ENCODE measurements at places on chromosomes 2 and 18.

- DNase-seq: no peak
These were observed 336.5 kb downstream of the DCDC2C start for GRCh38 chr2:4039896-4040295.

DNA sequence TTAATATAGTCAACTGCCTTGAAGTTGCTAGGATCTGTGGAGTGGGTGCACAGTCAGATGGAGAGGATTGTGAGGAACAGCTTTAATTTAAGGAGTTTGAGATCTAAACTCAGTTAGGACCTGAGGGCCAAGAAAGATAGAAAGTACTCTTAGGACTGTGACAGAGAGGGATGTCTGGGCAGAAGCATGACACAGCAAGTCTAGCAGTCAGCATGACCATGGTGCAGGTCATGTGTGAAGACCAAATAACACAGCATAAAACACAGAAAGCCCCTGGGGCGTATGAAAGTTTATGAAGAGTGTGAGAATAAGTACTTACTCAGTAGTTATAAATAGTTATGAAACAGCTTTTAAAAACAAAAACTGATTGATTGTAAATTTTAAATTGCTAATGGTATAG, 107.2 kb downstream of the GALNT1 start:
- no peak for DNase-seq

DNA sequence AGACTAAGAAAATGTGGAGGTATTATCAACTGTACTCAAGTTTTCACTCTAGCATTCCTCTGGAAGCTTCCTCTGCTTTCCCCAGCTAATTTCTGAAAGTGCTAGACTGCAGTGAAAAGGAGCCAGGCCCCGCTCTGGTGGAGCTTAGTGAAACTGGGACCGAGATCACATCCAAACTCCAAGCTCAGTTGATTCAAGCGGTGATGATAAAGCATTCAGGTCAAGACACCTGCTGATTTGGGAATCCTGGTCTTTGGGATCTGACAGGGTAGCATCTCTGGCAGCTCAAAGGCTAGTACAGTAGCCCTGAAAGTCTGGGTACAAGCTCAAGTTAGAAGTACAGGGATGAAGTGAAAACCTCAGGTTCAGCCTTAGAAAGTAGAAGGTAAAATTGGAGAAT, 120.2 kb upstream of the CRIM1 start:
- no peak for DNase-seq

DNA sequence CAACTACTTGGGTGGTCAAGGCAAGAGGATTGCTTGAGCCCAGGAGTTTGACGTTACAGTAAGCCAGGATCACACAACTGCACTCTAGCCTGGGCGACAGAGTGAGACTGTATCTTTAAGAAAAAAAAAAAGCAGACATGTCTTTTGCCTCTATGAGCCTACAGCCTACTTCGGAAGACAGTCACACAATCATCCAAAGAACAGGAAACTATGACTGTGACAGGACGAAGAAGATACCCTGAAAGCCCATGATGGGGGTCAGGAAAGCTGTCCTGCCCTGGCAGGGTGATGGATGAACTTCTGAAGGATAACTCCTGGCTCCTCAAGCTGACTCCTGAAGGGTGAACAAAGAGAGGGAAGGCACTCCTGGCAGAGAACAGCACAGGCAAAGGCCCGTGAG, 251.7 kb upstream of the SIX2 start:
- no peak for DNase-seq

DNA sequence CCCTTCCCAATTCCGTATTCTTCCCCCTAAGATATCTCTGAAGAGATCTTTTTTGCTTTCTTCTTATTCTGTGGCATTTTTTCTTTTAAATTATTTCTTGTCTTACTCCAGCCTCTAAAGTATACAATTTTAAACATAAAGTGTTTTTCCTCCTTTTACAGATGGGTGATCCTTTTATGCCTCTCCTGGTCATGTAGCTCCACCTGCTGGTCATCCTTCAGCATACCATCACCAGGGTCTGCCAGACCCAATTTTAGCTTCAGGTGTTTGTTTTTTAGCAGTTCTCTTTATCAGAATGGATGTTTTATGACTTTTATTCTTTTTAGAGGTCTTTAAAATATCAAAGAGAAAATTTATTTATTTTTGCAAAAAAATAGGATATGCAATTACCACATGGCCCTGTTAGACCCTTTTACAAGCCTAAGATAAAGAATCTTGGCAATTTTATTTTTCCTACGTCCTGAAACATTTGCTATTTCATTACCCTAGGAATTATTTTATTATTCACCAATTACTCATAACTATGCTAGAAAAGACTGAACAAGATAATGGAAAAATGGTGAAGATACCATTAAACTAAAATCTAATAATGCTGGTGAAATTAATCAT, 55.5 kb downstream of the PIGN start:
- DNase-seq: peak; percentile 68

DNA sequence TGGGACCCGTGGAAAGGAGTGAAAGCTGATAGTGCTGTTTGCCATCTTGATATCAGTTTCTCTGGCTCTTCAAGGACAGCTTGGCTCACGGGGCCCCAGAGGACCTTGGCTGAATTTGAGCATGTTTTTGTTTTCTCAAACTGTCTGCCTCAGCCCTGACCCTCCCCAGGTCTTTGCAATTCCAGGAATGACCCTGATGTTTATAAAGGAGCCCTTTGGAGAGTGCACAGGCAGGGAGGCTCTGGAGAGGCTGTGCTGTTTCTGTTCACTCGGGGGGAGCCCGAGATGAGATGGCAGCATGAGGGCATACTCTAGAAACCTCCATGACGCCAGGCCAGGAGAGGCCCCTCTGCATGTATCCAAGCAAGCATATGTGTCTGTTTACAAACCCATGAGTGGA, 16.4 kb downstream of the IGFBP2 start:
- no peak for DNase-seq

DNA sequence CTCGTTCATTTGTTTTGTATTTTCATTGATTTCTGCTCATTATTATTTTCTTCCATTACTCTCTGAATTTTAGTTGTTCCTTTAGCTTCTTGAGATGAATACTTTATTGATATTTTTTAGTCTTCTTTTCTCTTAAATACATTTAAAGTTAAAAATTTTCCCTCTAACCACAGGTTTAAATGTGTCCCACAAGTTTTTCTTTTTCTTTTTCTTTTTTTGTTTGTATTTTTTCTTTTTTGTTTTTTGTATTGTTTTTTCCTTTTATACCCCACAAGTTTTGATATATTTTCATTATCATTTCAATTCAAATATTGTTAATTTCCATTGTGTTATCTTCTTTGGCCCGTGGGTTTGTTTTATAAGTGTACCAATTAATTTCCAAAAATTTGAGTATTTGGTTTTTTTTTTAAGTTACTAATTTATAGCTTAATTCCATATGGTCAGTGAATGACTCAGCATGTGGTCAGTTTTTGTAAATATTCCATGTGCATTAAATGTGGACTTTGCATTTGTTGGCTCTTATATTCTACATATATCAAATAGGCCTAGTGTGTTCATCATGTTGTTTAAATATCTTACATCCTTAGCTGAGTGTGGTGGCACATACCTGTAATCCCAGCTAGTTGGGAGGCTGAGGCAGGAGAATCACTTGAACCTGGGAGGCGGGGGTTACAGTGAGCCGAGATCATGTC, 16.2 kb downstream of the CENPO start:
- DNase-seq: no peak

- no peak for DNase-seq
These were observed 5.5 kb downstream of the SULT1C4 start for GRCh38 chr2:108383146-108383830.

- DNase-seq: no peak
These were observed 63.6 kb downstream of the INSIG2 start for GRCh38 chr2:118151831-118152230.

GRCh38 chr2:128420131-128420530, 101.5 kb upstream of the HS6ST1 start:
- no peak for DNase-seq

GRCh38 chr2:24919037-24919505, 966 bp downstream of the ADCY3 start:
- DNase-seq: peak; percentile 26

- DNase-seq: no peak
These were observed 36.6 kb downstream of the GORASP2 start for GRCh38 chr2:170965446-170966225.

GRCh38 chr18:57223144-57223870, 76.4 kb downstream of the BOD1L2 start:
- DNase-seq: no peak

DNA sequence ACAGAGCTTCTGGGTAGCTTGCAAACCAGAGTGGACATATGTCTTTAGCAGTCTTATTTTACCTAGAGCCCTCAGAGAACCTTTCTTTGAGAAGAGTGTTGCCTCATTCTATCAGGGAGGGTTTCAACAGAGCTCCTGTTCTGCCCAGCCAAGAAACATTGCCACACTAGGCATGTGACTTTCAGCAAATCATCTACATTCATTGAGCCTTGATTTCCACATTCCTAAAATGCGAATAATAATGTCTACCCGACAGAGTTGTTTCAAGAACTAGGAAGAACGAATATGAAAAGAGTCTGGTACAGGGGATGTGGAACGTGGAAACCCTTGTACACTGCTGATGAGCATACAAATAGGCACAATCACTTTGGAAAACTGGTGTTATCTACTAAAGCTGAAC, 7.8 kb upstream of the PRKAG3 start:
- no peak for DNase-seq

DNA sequence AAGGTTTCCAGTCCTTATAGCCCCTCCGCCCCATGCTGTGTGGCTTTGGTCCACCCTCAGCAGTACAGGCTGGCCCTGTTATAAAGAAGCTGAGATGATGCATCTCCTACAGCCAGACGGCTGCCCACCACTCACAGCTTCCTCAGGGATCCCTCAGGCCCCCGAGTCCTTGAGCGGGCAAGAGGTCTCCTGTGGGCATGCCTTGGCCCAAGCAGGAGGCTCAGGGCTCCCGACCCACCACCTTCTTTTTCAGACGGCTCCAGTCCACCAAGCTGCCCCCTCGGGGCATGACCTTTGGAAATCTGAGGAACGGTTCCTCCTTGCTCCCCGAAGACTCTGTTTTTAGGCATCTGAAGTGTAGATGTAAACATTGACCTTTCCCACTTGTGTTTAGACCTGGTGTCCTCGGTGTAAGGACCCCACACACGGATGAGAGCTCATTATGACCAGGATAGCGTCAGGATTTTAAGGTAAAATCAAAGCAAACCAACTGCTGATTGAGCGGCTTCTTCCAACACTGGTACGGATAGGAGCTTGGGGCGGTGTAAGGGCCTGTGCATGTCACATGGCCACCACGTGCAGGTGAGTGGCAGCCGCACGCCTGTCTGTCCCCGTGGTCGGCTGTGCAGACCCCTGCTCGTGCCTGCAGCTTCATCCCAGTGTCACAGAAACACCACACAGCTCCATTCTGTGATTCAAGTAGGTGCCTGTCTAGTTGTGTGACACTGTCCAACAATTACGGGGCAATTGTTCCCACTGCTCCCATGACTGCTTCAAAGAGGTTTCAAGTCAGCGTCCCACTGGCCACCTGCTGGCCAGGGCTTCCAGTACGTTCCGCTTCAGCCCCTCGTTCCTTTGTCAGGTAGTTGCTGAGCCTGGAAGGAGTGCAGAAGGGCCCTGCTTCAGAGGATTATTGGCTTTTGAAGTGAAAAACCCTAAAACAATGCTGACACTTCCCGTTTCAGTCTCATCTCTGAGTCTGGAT, 74.7 kb downstream of the NDUFA10 start:
- DNase-seq: no peak

- DNase-seq: peak; percentile 37
These were observed 30.8 kb upstream of the LRRTM4 start for GRCh38 chr2:77552956-77553355.

- DNase-seq: no peak
These were observed 86.5 kb downstream of the STK39 start for GRCh38 chr2:168160897-168161296.

GRCh38 chr2:206158563-206159345, 490 bp downstream of the NDUFS1 start:
- DNase-seq: peak; percentile 12

DNA sequence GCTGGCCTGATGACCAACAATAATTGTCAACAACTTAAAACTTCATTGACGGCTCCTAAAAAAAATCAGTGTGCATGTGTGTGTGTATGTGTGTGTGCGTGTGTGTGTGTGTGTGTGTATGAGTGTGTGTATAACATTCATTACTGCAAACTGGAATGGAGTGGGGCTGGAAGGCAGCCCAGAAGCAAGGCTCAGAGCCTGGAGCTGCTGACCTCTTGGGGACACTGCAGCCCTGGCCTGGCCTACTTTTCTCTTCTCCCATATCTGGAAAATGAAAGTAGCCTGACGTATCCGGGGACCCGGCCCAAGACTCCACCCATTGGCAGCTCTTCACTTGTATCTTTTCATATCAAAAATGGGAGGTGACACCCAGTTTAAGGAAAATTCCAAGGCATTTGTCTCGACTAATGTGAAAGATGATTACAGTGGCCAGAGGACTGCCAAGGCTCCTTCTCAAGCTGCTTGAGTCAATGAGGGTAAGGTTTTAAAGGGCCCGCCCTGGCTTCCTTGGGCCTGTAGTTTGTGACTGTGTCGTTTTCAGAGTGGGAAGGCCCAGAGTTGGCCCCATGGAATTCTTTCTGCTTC, 72.4 kb upstream of the IL1R1 start:
- DNase-seq: peak; percentile 89

DNA sequence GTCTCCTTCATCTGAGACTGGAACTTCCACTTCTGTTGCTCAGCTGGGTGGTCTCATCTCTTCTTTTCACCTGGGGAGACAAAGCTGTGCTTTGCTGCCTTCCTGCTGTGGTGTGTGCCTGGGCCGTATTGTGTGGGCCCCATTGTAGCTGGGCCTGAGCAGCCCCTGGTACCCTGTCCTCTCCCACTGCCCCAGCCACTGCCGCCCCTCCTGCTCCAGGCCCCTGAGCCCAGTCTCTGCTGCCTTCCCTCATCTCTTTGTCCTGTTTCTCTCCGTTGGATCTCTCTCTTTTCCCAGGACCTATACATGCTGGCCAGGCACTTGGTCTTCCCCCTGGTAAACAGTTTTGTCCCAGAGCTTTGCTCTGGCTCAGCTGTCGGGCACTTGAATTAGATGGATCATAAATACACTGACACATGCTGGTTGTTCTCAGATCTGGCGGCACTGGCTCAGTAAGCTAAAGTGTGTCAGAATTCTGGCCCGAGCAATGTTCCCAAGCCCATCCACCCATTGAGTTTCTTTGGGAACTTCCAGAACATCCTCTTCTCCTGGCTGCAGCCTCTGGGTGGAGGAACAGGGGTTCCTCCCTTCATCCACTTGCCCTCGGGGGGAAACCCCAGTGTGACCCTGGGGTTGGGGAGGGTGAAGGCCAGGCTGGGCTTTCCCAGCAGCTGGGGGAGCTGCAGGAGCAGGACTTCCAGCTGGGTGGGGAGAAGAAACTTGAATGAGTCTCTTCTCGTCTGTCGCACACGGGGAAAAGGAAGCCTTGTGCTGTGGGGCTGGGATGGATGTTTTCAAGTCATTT, 99.0 kb downstream of the DGKD start:
- no peak for DNase-seq

- no peak for DNase-seq
These were observed 4.2 kb downstream of the SMAD2 start for GRCh38 chr18:47926101-47926850.

DNA sequence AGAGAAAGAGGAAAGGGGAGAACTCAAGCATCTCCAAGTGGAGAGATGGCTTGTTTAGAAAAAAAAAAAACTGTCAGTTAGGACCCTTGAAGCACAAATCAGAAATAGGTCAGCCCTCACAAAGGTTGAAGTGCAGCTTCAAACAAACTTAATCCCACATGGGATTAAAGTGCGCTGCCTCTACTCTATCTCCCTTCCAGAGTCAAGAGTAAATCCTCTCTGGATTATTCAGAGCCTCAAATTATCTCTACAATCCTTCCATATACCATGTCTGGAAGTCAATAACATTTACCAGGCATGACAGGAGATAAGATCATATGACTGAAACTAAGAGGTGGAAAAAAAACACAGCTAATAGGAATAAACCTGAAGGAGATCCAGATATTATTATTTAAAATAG, 69.8 kb downstream of the SMAD7 start:
- DNase-seq: peak; percentile 96

GRCh38 chr2:240160291-240161086, 20.0 kb upstream of the OTOS start:
- DNase-seq: no peak
